NCI-H1930 (cell line): ENCODE measurements at places on chromosomes 6 and 20.
A peak's percentile ranks its signal among the peaks of the same experiment; 100 is the strongest.

DNA sequence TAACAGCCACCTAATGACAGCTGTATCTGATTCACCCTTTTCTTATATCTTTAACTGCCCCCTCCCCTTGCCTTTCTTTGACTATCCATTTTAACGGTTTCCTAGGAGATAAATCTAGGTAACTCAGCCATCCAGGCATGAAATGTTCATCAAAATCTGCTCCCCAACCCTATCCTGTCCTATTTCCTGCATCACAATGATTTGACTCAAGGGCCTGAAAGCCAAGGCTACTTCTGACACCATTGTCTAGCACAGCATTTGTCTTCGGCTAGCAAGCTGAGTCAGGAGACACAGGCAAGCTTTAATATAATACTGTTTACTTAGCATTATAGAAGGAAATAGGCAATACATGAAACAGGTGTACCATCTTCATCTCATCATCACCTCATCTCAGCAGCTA is 31.6 kb upstream of the MANEA start:
- DNase-seq: no peak

DNA sequence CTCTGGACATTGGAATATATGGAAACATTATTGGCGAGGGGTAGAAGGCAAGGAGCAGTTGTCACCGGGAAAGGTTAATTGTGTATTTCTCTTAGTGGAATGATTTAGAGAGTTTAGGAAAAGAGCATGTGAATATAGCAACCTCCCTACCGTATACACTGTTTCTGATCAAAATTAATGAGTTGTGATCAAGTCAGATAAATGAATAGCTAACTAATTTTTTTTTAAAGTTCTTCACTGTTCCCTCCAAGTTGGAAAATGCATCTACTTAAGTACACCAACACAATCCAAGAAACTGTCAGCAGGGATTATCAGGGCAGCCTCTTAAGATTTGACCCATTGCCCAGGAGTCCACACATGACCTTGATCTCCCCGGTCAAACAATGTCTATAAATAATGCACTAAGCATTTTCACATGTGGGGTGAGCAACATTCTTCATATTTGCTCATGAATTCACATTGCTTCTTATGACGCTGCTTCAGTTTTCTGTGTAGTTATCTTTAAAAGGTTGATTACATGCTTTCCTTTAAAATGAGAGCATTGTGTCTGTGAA is 680.8 kb upstream of the NRSN1 start:
- no peak for DNase-seq

- no peak for DNase-seq
These were observed 12.1 kb upstream of the TAB2 start for GRCh38 chr6:149305372-149305771.

DNA sequence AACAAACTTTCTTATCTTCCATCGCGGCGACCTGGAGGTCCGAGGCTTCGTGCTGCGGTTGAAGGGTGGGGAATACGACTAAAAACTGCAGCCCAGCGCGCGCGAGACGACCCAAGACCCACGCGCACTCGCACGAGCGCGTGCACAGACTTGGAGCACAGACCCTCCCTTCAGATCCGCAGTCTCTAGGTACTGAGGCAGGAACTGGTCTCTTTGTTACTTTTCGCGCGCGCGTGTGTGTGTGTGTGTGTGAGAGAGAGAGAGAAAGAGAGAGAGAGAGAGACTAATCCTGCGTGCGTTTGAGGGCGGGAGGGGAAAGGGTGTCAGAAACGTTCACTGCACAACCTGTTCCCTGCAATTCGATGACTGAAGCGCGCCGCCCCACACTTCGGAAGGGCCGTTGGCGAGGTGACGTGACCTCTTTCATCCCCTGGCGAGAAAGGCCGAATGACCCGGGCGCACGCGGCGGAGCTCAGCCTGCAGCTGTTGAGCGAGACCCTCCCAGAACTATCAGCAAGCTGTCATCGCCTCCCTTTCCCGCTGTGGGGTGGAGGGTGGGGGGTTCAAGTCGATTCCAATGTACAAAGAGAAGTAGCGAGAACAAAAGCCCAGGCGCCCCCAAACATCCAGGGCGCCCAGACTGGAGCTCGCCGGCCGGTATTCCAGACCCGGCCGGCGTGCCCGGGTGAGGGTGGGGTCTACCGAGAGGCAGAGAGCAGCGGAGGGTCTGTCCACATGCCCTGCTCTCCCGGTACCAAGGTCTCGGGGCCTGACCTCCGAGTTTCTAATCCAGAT is 1.5 kb upstream of the TUBB2B start:
- DNase-seq: peak; percentile 71

- DNase-seq: no peak
These were observed 17.4 kb downstream of the SERAC1 start for GRCh38 chr6:158150701-158151100.

GRCh38 chr20:47620808-47621805 is 119.4 kb downstream of the NCOA3 start:
- peak; percentile 29 for DNase-seq

DNA sequence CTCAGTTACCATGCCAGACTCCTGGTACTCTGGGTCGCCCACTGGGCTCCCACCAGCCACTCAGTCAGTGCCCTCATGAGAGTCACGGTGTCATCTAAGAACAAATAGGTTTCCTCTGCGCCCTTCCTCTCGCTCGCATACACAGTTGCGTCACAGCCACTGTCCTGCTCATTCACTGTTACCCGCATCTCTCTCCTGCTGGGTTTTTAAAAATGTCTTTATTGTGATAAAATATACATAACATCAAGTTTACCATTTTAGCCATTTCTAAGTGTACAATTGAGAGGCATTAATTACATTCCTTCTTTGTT is 4.0 kb downstream of the TEAD3 start:
- DNase-seq: no peak

- DNase-seq: no peak
These were observed 128.1 kb downstream of the CEBPB start for GRCh38 chr20:50318710-50319109.

GRCh38 chr6:236519-236918 is 55.8 kb upstream of the DUSP22 start:
- DNase-seq: no peak

DNA sequence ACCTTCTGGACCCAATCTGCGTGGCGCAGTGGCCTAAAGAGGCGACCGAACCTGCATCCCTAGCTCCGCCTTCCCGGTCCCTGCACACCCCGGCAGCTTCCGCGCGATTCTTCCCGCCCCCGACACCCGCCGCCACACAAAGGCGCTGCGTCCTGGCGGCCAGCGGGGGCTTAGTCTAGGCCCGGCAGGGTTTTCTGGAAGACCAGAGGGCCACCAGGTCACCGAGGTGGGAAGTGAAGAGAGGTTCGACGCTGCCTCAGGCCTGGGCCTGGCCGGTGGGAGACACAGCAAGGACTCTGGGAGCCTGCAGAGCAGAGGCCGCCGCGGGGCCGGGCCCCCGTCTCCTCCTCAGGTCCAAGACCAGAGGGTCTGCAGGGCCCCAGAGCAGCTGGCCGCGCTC is 154.9 kb downstream of the OR2B2 start:
- DNase-seq: peak; percentile 43

DNA sequence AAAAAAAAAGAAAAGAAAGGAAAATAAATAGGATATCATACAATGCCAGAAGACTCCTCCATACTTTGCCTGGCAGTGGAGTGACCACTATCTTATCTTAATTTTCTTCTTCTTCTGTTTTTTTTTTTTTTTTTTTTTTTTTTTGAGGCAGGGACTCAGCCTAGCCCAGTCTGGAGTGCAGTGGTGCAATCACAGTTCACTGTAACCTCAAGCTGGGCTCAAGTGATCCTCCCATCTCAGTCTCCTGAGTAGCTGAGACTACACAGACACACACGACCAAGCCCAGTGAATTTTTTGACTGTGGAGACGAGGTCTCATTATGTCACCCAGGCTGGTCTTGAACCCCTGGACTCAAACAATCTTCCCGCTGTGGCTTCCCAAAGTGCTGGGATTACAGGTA is 17.1 kb upstream of the MMP9 start:
- DNase-seq: no peak

DNA sequence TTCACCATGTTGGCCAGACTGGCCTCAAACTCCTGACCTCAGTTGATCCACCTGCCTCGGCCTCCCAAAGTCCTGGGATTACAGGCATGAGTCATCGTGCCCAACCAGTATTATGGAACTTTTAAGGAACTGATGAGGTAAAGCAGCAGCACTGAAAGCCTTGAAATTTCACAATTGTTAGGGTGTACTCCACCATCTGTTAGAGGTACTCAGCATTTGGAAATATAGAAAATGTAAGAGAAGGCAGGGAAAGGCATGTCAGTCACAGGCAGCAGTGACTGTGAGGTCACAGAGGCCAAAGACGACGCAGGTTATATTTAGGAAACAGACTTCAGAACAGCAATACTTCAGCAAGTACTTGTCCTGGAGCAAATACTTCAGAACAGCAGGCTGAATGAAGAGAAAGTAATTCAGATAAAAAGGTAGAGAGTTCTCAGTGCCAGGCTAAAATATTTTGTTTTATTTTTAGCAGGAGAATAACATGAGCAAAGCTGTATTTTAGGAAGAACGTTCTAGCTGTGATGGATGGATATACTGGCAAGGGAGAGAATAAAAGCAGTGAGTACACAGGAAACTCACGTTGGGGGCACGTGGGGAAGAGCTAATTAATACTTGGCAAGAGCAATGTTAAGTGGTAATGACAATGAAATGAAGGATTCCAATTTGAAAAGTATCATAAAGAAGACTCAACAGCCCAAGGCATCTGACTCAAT is 67.2 kb downstream of the DTNBP1 start:
- no peak for DNase-seq

GRCh38 chr6:39357998-39358686 is 35.6 kb upstream of the KCNK16 start:
- DNase-seq: no peak

DNA sequence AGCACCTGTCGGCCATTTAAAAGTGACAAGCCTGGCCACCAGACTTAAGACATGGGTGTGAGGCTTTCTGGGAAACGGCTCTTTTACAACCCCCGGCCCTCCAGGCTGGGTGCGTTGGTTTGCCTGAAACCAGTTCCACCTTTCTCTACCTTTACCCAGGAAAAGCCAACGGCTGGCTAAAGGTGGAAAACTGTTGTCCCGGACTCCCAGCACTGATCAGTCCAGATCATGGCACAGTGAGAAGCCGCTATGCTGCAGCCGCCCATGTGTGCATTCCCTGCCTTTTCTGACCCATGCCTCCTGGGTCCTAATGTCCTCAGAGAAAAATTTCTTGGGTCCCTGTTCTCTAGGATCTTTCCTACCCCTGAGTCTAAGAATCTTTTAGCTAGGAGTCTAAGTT is 655.7 kb upstream of the HS3ST5 start:
- DNase-seq: no peak

GRCh38 chr20:21301940-21302663 is 1.0 kb upstream of the XRN2 start:
- no peak for DNase-seq

- no peak for DNase-seq
These were observed 60.0 kb upstream of the BTN3A2 start for GRCh38 chr6:26304797-26305640.

- DNase-seq: no peak
These were observed 2.5 kb downstream of the RIMS1 start for GRCh38 chr6:71888756-71889340.

- DNase-seq: no peak
These were observed 95.4 kb downstream of the TMEM170B start for GRCh38 chr6:11632795-11633511.
